ENCODE measurements at places on chromosomes 1 and 21.

DNA sequence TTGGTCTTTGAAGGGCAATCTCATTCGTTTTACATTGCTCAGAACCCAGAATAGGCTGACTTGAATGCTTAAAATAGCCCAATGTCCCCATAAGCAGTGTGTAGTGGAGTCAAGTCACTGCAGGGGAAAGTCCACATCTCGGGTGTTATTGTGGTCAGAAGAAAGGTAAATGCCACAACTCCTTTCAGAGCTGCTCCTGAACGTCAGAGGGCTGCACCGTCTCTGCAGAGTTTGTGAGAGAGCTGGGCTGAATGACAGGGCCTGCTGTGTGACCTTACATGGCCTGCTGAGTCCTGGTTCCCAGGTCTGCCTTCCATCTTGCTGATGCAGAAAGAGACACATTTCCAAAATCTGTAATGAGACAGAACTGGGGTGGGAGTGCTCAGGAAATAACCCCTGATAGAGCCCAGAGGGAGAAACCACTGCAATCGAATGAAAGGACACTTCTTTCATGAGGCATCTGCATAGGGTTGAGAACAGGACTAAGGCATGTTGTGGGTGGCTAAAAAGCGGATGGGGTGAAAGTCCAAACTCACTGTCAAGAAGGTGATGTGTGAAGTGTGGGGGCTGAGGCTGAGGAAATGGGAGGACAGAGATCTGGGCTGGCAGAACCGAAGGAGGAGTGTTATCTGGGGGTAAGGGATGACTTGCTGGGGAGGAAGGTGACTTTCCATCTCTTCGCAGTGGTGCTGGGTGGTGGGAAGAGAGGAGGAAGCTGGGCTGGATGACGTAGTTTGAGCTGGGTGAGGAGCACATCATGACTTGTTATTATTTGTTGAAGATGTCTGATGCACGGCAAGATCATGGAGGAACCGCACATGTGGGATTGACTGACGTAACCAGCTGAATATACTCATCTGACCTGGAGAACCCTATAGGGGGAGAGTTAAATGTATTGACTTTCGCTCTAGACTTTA, 33.7 kb downstream of the XCL2 start:
- DNase-seq, result no peak

DNA sequence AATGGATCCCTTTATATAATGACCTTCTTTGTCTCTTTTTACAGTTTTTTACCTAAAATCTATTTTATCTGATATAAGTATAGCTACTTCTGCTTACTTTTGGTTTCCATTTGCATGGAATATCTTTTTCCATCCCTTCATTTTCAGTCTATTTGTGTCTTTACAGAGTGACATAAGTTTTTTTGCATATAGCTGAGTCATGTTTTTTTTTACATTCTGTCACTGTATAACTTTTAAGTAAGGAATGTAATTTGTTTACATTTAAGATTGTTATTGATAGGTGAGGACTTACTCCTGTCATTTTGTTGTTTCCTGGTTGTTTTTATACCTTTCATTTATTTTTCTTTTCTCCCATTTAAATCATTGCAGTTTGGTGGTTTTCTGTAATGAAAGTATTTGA, 402.7 kb upstream of the ADGRL2 start:
- DNase-seq, result no peak

- no peak for DNase-seq
These were observed 104.4 kb downstream of the LEPR start for GRCh38 chr1:65524931-65525265.

GRCh38 chr1:185969524-185969991, 235.4 kb downstream of the HMCN1 start:
- DNase-seq, result peak; percentile 34

- DNase-seq, result no peak
These were observed 86.8 kb downstream of the SMYD3 start for GRCh38 chr1:246420300-246420699.

- DNase-seq, result no peak
These were observed 21.3 kb downstream of the ATPAF1 start for GRCh38 chr1:46646844-46647243.

GRCh38 chr21:41443562-41443961, 17.5 kb downstream of the MX1 start:
- no peak for DNase-seq

DNA sequence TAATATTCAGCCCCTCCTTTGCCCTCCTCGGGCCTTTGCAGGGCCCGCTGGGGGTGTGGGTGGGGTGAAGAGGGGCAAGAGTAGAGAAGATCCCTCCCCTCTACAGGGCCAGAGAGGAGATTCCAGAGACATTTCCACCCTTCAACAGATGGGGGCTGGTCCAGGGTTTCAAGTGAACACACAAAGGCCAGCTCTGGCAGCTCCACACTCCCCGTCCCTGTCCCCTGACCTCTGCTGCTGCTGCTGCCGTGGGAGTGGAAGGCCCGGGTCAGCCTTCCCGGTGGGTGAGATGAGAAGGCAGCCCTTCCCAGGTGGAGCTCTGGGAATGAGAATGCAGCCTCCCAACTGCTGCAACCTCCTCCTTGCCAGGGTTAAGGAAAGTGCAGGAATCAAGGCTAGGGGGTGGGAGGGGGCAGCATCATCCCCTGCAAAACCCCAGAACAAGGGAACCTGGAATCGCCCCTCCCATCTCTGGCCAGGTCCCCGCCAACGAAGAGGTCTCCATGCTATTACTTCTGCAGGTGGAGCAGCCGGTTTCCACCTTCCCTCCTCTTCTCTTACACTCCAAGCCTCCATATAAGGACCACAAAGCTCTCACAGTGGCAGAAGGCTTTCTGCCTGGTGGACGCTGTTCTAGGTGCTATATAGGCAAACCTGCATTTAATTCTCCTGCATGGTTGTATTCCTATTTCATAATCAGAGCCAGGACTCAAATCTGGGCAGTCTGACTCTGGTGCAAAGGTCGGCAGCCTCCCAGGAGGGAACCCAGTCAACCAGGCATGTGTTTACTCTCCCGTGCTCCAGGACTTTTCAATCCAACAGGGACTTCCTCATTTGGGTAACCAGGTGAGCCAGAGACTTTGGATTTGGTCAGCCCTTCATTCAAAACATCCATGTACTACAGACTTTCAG, 22.9 kb upstream of the ARHGEF10L start:
- DNase-seq, result no peak

GRCh38 chr1:98321191-98321590, 340.3 kb upstream of the SNX7 start:
- no peak for DNase-seq

DNA sequence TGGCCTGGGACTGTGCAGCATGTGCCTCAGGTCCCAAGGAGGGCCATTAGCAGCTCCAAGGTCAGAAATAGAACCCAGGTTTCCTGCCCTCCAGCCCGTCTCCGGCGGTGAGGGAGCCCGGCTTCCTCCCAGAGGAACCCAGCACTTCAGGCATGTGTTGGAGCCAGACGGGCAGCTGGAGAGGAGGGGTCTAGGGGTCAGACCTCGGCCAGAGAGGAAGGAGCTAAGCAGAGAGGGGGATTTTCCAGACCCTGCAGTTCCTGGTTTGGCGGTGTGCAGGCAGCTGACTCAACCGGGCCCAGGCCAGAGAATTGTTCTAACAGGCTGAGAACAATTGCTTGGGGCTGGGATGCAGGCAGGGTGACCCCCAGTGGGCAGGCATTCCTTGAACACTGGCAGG, 37.1 kb downstream of the HSPG2 start:
- DNase-seq, result peak; percentile 66

GRCh38 chr1:175373786-175374623, 181.4 kb upstream of the KIAA0040 start:
- DNase-seq, result peak; percentile 21

- no peak for DNase-seq
These were observed 116.2 kb upstream of the USP24 start for GRCh38 chr1:55331351-55331750.

- no peak for DNase-seq
These were observed 28.4 kb downstream of the SDC3 start for GRCh38 chr1:30879940-30880677.

- peak; percentile 61 for DNase-seq
These were observed 63.3 kb downstream of the LRRC40 start for GRCh38 chr1:70142075-70142474.

GRCh38 chr1:77833521-77834100, 54.2 kb downstream of the MIGA1 start:
- peak; percentile 15 for DNase-seq

GRCh38 chr1:113101588-113101987, 28.6 kb downstream of the LRIG2 start:
- DNase-seq, result peak; percentile 46

DNA sequence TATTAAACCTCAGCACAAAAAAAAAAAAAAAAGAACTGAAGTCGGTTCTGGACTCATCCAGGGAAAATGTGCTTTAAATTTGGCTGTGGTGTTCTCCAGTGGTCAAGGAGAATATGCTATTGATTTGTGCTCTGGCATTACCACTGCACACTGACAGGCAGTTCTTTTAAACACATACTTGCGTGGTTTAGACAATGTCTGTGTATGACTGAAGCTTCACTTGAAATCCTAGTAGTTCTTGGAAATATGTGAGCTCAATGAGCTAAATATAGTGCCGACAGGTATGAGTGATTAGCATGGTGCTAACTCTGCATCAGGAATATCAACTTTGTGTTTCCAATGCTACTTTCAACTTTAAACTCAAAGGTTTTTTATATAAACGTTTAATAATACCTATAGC, 415.6 kb downstream of the SMYD3 start:
- DNase-seq, result no peak

GRCh38 chr1:54540582-54541295, 7.3 kb upstream of the ACOT11 start:
- DNase-seq, result no peak

- no peak for DNase-seq
These were observed 33.3 kb downstream of the ZNF281 start for GRCh38 chr1:200376528-200376927.

DNA sequence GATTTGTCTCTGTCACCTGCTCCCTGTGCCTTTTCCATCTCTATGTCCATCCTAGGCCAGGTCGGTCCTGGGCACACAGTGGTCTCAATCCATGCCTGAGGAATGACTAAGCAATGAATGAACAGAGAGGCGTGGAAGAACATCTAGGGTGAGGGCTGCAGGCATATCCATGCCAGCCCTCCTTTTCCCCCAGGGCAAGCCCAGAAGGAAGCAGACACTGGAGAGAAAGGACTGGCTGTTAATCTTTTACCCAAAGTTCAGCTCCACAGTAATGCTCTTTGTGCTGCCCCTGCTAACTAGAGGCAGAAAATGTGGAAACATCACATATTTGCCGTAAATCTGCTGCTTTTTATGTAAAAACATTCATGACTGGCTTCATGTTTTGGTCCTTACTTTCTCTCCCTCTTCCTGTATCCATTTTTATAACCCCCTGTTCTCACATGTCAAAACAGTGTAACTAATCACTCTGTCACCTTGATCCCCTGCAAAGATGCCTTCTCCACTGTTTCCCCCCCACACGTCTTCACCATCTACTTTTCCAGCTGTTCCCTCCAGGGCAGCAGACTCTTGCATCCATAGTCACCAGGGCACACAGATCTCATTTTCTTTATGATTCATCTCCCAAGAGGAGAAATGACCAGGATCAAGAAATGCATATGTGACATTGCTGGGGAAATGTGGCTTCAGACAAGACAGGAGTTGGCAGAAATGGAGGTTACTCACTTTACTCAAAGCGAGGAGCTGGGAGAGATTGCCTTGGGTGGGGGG, 166.4 kb upstream of the PROX1 start:
- DNase-seq, result no peak

DNA sequence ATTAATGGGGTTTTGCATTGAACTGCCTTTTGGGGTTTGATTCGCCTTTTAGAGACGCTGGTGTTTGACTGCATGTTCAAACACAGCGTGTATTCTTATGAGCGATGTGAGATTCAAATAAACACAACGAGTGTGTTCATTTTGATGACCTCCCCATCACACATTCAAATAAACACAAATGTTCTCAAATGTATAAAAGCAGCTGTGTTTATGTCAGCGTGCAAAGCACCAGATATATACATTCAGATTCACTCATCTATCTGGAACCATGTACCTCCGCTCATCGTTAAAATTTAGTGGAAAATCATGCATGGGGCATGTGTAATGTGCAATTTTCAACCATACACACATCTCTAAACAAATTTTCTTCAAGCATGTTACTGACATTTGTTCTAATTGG, 21.4 kb upstream of the LMO4 start:
- no peak for DNase-seq

GRCh38 chr1:84862810-84863251, 30.2 kb downstream of the LPAR3 start:
- DNase-seq, result no peak

DNA sequence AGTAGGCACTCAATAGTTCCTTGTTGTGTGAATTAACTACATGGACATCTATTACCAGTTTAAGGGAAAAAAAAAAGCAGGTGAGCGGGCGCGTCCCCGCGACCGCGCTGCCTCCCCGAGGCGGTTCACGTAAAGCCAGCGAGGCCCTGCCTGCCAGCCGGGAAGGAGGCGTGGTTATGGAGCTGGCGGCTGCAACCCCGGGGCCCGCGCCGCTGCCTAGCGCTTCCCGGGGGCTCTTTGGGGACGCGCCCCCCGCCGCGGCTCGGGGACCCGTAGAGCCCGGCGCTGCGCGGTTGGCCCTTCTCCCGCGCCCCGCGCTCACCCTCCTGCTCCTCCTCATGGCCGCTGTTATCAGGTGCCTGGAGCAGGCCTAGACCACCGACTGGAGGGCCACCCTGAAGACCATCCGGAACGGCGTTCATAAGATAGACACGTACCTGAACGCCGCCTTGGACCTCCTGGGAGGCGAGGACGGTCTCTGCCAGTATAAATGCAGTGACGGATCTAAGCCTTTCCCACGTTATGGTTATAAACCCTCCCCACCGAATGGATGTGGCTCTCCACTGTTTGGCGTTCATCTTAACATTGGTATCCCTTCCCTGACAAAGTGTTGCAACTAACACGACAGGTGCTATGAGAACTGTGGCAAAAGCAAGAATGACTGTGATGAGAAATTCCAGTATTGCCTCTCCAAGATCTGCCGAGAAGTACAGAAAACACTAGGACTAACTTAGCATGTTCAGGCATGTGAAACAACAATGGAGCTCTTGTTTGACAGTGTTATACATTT, 2.6 kb upstream of the CC2D1B start:
- DNase-seq, result peak; percentile 38

GRCh38 chr1:170620164-170620563, 43.8 kb upstream of the PRRX1 start:
- peak; percentile 72 for DNase-seq

GRCh38 chr1:207112616-207113296, 8.7 kb downstream of the C4BPA start:
- no peak for DNase-seq

DNA sequence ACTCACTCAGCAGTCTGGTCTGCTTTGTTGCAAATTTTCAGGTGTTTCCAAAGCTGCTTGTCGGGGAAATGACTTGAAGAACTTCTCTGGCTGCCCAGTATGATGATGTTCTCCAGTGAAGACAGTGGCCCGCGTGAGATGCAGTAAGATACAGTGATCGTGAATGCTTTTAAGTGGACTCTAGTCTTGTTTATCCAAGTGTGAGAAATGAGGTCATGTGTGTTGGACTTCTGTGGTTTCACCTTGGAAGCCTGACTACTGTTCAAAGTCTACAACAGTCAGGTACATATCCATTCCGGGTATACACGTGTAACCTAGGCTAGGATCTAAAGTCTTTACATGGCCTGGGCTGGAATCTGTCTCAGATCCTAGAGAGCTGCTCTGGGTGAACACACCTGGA, 29.1 kb downstream of the ZNF695 start:
- no peak for DNase-seq
